ENCODE measurements at places on chromosomes 12 and 14.

GRCh38 chr14:66752109-66752508 lies 244.2 kb downstream of the GPHN start:
- DNase-seq = no peak

- DNase-seq = no peak
Measured at GRCh38 chr12:6324936-6325750, 14.7 kb downstream of the PLEKHG6 start.

DNA sequence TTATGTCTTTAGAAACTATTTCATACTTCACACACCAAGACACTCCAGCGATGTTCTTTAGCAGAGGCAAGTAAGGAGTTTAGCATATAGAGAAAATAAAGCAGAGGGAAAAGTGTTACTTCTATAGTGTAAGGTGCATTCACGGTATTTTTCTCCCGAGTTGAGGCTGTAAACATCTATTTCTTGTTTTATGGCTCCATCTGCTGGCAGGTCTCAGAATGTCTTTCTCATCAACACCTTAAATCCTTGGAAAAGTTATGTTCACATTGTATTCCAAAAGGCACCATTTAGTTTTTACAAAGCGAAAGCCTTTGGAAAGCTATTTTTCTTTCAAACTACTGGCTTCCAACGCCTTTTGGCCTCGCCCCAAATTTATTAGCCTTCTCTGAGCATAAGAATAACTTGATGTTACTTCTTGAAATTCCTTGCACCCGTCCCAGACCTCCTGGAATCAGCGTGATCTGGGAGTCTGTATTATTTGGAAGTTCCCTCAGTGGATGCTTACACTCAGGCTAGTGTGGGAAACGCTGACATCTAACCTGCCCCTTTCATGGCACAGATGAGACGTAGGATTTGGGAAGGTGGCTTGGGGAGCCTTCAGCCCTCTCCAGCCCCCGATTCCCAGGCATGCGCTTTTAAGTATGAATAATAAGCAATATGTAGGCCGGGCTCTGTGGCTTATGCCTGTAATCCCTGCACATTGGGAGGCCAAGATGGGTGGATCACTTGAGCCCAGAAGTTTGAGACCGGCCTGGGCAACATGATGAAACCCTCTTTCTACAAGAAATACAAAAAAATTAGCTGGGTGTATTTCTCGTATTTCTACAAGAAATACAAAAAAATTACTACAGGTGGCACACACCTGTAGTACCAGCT lies 1.9 kb upstream of the PIWIL1 start:
- DNase-seq = no peak

GRCh38 chr14:35365130-35366055 lies 39.2 kb downstream of the NFKBIA start:
- no peak for DNase-seq

GRCh38 chr14:40213701-40214100 lies 781.5 kb upstream of the FBXO33 start:
- DNase-seq = no peak

GRCh38 chr14:39555749-39556148 lies 123.5 kb upstream of the FBXO33 start:
- no peak for DNase-seq

DNA sequence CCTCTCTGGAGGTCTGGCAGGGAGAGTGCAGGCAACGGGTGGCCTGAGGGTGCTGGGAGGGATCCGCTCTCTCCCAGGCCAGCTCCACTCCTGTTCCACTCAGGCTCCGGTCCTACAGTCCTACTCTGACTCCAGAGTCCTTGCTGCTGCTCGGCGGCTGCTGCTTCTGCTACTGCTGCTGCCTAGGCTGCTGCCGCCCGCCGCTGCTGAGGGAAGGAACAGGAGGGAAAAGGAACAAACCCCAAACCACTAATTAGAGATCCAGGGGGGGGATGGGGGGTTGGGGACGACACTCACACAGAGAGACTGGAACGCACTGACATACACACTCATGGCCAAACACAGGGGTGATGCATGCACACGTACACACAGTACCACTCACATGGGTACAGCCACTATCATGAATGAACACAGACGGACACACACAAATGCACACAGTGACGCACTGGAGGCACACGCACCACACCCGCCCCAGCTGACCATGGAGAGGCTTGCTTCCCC lies at the start of gene SP7:
Gene SP7 (minus strand): TSS at position 174 of the 501 bp plus-strand sequence. CDS start 708 bp downstream, outside the sequence.
- DNase-seq = no peak

DNA sequence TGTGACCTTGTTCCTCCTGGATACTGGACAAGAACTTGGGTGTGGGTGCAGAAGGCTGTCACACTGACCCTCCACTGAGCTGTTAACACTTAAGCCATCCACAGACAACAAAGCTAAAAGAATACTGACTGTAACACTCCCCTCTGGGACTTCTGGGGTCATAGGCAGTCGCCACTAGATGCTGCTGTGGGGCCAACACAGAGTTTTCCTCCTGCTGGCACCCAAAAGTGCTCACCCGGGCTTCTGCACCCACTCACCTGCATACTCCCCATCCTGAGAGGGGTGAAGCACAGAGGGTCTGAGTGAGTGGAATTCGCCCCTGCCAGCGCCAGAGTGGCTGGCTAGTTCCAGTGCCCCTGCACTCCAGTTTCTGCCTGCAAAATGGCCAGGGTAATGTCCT lies 422.4 kb upstream of the LMO3 start:
- DNase-seq = no peak
